ENCODE measurements at places on chromosomes 11 and 22. TPM values are rescaled to one million over a fixed set of nuclear protein-coding genes. Genes with fewer than 3 reads are reported as not detected.
A peak's percentile ranks its signal among the peaks of the same experiment; 100 is the strongest.

DNA sequence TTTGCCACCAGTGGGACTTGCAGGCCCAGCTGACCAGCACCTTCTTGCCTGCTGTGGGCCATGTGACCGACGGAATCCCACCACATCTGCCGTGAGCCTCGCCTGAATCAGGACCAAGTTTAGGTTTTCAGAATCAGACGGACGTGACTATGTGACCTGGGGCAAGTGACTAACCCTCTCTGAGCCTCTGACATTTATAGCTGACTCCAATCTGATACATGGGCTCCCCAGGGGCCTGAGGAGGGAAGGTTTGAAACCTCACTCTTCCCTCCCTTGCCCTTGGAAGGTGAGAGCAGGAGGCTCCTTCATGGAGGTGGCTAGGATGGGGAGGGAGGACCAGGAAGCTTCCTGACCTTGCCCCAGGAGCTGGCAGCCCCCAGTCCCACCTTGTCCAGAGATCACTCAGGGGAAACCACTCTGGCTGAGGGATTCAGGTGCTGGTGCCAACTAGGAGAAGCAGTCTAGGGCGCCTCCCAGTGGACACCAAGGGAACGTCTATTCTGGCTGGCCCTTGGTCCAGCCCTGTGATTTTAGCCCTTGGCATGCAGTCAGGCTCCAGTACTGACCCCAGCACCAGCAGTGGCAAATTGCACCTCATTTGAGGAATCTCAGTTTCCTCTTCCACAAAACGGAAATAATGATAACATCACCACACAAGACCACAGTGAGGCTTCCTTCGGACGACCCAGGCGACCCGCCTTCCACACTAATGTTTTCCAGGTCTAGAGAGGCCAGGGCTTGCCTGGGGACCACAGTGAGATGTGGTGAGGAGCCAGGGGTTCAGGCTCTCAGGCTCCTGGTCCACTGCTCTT, 47.2 kb upstream of the SYT7 start:
- peaks cover 7% of the 10 kb centered on the region for H3K4me1 ChIP-seq
- peaks cover 6% of the 10 kb centered on the region for H3K27me3 ChIP-seq

- H3K27ac ChIP-seq, result peak overlapping the region; percentile 83
- no peak overlapping the region for H3K4me3 ChIP-seq
- peaks cover 87% of the 10 kb centered on the region for H3K36me3 ChIP-seq
- no peak for DNase-seq
- H3K4me1 ChIP-seq, result peaks cover 45% of the 10 kb centered on the region
These were observed 77.0 kb downstream of the CD44 start for GRCh38 chr11:35215945-35216344.

DNA sequence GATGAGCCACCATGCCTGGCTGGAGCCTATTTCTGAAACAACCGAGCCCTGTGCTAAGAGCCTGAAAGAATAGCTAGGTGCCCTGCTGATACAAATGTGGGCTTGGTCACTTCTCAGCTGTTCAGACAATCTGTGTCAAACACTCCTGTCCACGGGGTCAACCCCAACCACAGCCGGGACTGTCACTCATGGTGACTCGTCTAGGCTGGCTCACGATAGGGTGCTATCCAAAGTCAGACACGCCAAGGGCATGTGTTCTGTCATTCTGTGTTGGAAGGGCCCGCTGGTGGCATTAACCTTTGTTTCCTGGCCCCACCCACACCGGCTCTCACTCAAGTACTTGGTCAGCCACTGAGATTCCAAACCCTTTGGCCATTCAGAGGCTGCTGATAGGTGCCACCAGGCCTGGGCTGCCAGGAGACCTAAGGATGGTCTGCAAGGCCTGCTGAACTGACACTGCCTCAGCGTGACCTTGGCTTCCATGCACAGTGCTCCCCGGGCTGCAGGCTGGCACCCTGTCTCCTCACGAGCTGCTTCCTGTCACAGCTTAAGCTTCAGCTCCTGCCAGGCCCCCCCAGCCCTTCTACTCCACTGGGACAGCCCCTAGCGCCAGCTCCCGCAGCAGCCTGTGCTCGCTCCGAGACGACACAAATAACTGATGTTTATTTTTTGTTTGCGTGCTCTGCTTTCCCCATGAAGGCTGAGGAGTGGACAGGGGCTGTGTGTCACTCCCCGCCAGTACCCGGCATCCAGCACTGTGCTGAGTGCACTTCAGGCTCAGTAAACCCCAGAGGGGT, 14.2 kb upstream of the CDC42BPG start:
- H3K27ac ChIP-seq, result peak overlapping the region; percentile 99
- H3K27me3 ChIP-seq, result no peaks in the 10 kb centered on the region
- H3K4me3 ChIP-seq, result peak overlapping the region; percentile 78

DNA sequence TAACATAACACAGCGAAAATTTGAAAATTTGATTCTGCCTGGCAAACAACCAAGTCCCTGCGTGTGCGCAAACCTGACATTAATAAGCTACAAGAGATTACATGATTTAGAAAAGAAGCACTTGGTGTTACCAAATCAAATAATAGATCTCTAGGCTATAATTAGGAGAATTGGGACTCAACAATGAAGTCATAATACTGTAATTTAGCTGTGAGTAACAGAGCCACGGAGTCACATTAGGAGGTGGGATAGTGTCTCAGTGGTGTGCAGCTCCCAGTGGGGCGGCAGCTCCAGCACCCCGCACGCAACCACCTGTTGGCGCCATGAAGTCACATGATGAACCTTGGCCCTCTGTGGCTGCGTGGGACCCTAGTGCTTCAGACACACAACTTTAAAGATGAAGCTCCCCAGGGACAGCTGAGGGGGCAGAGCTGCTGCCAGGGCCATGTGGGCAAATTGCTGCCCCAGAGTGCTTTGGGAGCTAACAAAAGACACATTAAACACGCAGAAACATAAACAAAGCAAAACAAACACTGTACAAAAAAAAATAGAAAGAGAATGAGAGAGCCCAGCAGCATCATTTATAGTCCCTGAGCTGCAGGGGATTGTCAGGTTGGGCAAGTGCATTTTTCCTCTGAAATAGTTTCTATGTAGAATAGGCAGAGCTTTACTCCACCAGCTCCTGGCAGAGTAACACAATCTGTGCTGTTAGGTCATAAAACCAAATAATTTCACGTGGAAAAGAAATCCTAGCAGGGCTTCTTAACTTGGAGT, 605.6 kb downstream of the SOX6 start:
- no peak for DNase-seq
- no peaks in the 10 kb centered on the region for H3K4me1 ChIP-seq
- H3K27ac ChIP-seq, result no peak overlapping the region

The DDIAS gene
- total RNA-seq, result 18.6 TPM

GRCh38 chr11:99505831-99506230, 485.1 kb downstream of the CNTN5 start:
- no peak for DNase-seq
- H3K27me3 ChIP-seq, result no peaks in the 10 kb centered on the region
- no peak overlapping the region for H3K4me3 ChIP-seq
- H3K4me1 ChIP-seq, result no peaks in the 10 kb centered on the region

The MS4A6A gene
- total RNA-seq, result not detected

GRCh38 chr22:17607891-17608521, 20.5 kb downstream of the ATP6V1E1 start:
- peaks cover 33% of the 10 kb centered on the region for H3K36me3 ChIP-seq
- no peak for DNase-seq
- no peak overlapping the region for H3K27ac ChIP-seq

The CENPM gene
- 83.6 TPM for total RNA-seq

- DNase-seq, result no peak
- no peaks in the 10 kb centered on the region for H3K27me3 ChIP-seq
- peaks cover 55% of the 10 kb centered on the region for H3K4me1 ChIP-seq
- H3K27ac ChIP-seq, result no peak overlapping the region
- H3K4me3 ChIP-seq, result no peak overlapping the region
These were observed 16.3 kb downstream of the DGKZ start for GRCh38 chr11:46363455-46364005.

DNA sequence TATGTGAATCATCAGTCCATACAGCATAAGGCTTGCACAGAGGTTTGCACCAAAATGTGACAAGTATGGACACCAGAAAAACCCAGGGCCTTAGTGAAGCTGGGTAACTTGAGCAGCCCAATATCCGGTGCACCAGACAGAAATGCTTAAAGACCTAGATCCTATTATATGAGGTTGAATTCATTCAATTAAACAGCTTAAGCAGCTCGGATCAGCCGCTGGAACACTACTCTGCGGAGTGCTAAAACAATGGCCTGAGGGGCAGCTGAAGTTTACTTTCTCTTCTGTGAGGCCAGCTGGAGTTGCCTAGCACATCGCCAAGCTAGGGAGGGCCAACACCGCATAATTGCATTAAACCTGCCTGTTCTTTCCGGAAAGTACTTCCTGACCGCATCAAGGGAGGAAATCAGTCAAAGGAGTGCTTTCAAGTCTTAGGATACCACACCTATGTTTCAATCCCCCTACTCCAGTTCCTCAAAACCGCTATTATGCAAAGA, 17.0 kb upstream of the FAM181B start:
- H3K27me3 ChIP-seq, result peaks cover 17% of the 10 kb centered on the region
- H3K27ac ChIP-seq, result peak overlapping the region; percentile 4
- H3K36me3 ChIP-seq, result no peaks in the 10 kb centered on the region
- peak overlapping the region; percentile 22 for H3K4me3 ChIP-seq

DNA sequence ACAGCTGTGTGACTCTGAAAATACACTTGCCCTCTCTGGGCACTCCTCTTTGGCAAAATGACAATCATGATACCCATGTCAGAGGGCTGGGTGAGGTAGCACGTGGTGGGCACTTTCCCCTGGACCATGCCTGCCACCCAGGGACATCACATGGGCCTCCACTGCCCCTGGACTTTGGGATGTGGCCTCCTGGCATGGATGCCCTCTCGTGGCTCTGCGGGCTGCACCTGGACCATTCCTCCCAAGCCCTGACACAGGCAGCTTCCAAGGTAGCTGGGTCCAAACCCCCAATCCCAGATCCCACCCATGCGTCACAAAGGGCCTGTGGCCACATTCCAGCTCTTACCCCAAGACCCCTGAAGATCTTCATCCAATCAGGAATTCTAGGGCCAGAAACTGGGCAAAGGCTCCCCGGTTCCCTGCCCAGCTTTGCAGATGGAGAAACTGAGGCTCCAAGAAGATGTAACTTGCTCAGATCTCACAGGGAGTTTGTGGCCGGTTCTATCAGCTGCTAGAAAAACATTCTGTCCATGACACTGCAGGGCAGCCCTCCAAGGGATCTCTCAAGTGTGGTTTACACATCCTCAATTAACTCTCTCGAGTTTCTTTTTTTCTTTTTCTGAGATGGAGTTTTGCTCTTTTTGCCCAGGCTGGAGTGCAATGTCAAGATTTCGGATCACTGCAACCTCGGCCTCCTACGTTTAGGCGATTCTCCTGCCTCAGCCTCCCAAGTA, 35.4 kb upstream of the CYB5R3 start:
- no peak for DNase-seq
- H3K36me3 ChIP-seq, result no peaks in the 10 kb centered on the region
- H3K27ac ChIP-seq, result no peak overlapping the region
- no peaks in the 10 kb centered on the region for H3K4me1 ChIP-seq
- H3K27me3 ChIP-seq, result no peaks in the 10 kb centered on the region

- H3K27ac ChIP-seq, result no peak overlapping the region
- H3K27me3 ChIP-seq, result peaks cover 28% of the 10 kb centered on the region
- DNase-seq, result no peak
These were observed 26.3 kb downstream of the STK33 start for GRCh38 chr11:8567602-8568198.

DNA sequence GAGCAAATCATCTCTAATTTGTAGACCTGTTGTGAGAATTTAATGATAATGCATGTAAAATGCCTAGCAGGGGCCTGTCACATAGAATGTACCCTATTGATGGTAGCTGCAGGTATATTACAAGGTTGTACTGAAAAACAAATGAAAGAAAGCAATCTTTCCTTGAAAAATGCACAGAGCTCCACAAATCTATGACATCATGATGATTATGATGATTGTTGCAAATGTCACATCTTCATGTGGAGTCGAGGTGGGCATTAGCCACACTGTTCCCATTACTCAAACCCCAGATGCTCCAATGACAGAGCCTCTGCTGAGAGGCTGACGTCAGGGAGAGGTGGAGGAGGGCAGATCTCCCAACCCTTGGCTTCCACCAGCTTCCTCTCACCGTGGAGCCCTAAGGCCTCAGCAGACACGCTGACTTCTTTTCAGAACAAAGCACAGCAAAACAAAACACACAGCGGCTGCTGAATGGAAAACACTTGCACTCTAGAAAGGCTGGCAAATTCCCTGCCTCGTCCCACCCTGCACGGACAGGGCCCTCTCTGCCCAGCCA, 298.3 kb downstream of the KIRREL3 start:
- DNase-seq, result no peak
- no peaks in the 10 kb centered on the region for H3K36me3 ChIP-seq
- no peak overlapping the region for H3K27ac ChIP-seq
- no peaks in the 10 kb centered on the region for H3K27me3 ChIP-seq
- no peak overlapping the region for H3K4me3 ChIP-seq
- H3K4me1 ChIP-seq, result no peaks in the 10 kb centered on the region

The POTEH gene
- not detected for total RNA-seq

The IFITM10 gene
- 0.63 TPM for total RNA-seq

The UBQLN3 gene
- total RNA-seq, result not detected

- peak; percentile 93 for DNase-seq
- H3K36me3 ChIP-seq, result peaks cover 8% of the 10 kb centered on the region
- peaks cover 42% of the 10 kb centered on the region for H3K4me1 ChIP-seq
- peak within 1 kb of the TSS; percentile 92 for H3K27ac ChIP-seq
- H3K27me3 ChIP-seq, result peaks cover 17% of the 10 kb centered on the region
These were observed at the start of gene TANGO2 for GRCh38 chr22:20020533-20021195. Gene TANGO2 (plus strand): TSS chr22:20021110. CDS start chr22:20036799, 15,689 bp downstream.

DNA sequence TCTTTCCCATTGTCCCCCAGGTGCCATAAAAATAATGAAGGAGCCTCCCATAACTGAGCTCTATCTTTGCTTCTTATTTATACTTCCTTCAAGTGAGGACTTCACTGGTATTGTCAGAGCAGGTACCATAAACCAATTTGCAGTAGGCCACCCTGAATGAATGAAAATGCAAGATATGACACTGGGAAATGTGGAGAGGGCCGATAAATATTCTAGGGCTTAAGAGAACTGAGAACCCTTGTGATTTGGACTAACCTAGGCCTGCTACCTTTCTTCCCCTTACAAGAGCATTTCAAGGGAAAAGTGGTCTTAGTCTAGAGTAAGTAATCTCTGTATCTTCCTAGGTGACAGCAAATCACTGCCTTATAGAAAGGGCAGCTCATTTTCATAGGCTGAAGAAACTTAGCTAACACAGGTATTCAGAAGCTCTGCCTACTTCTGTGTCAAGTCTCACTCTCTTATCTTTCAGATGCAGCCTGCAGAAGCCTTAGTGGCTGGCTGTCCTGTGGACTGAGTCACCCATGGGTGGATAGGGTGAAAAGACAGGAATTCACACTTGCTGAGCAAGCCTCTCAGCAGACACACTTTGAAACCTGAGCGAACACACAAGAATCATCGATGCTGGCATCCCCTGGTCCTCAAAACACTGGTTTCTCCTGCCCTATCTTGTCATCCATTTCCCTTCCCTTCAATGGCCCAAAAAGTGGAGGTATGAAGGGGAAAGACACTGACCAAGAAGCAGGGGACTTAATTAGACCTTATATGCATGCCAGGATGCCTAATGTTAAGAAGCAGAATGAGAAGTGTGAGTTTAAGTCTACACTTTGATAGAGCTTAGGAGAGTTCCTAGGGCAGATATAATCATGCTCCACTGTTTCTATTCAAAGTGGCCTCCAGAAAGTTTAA, 15.2 kb downstream of the NRIP3 start:
- no peak overlapping the region for H3K4me3 ChIP-seq
- peaks cover 9% of the 10 kb centered on the region for H3K4me1 ChIP-seq
- H3K36me3 ChIP-seq, result no peaks in the 10 kb centered on the region
- DNase-seq, result no peak

Data from activated CD8-positive, alpha-beta T cell treated with anti-CD3 and anti-CD28 coated beads, Interleukin-2, amount 10 ng/mL, durations not matched to agents 7 days and 5 days (primary cell).